Stimulated activated CD8-positive, alpha-beta memory T cell treated with anti-CD3 and anti-CD28 coated beads, Interleukin-7, amount 100 ng/mL, for 1 hour (primary cell): ENCODE measurements at places on chromosomes 6 and 20.

DNA sequence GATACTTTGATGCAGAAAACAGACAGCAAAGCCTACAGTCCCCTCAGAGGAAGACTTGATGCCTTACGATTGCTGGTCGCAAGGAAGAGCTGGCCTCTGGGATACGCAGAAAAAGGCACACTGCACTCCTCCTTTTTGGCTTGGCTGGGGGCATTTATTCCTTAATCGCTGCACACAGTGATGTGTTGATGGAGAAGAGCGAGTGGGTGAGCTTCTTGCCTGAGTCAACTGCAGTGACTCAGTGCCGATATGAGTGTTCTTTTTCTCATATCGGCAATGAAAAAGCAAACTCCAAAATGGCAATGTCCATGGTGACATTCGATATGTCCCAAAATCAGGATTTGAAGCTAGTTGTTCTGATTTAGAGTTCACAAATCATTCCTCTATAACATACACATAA is 794.8 kb downstream of the HACE1 start:
- DNase-seq, result no peak

- DNase-seq, result no peak
These were observed 60.8 kb downstream of the FAM83B start for GRCh38 chr6:54907355-54907754.

- no peak for DNase-seq
These were observed 46.2 kb upstream of the BCLAF1 start for GRCh38 chr6:136335736-136336363.

DNA sequence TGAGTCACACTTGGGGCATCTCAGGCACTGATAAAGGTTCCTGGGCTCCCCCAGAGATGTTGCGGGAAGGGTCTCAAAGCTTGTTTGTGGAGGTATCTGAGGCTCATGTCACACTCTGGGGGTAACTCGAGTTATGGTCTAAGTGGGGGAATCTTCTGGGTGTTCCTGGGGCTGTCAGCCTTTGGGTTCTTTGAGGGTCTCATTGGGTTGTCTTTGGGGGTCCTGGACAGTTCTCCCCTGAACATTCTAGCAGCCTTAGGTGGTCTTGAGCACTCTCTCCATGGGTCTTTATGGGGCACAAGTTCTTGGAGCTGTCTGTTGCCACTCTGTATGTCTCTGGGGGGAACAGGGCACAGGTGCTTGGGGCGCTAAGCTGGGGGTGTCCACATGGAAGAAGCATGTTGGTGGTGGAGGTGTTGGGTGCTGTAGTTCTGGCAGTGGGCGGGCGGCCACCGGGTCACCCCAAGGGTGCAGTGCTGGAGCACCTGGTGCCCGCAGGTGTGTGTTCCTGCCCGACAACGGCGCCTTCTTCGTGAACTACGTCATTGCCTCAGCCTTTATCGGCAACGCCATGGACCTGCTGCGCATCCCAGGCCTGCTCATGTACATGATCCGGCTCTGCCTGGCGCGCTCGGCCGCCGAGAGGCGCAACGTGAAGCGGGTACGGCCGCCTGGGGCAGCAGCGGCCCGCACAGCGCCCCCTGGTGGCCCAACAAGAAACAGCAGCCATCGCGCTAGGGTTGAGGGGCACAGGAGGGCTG is 7.1 kb upstream of the CAPN11 start:
- DNase-seq, result peak; percentile 59

- no peak for DNase-seq
These were observed 83.2 kb downstream of the CDC5L start for GRCh38 chr6:44470746-44471145.

DNA sequence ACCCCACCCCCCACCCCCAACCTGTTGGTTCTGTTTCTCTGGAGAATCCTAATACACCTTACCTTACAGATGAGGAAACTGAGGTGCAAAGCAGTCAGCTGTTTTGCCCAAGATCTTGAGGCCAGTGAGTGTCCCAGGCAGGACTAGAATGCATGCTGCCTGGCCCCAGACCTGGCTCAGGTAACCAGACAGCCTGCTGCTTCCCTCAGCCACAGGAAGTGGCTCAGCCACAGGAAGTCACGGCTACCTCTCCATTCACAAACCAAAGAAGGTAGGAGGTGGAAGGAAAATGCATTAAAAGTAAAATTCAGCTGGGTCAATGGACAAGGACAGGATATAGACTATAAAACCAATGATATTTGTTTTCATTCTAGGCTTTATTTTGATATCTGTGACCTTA is 517.6 kb downstream of the CD83 start:
- DNase-seq, result no peak

DNA sequence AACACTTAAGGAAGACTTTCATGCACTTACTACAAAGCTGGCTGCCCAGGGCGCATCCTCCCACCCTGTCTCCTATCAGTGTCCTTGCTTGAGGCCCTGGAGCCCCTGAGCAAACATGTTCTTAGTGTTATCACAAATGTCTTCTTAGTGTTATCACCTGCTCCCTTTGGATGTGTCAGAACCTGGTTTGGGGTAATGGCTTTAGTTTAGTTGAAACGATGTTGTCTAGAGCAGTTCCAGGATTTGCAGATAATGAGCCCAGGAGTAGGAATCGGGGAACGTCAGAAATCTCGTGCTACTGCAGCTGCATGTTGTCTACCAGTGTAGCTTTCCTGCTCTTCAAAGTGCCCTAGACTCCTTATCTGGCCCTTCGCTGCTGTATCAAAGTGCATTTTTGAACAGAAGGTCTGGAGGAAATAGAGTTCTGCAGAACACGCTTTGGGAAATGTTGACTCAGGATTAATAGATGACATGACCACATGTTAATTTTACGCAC is 69.6 kb downstream of the PHACTR2 start:
- no peak for DNase-seq

DNA sequence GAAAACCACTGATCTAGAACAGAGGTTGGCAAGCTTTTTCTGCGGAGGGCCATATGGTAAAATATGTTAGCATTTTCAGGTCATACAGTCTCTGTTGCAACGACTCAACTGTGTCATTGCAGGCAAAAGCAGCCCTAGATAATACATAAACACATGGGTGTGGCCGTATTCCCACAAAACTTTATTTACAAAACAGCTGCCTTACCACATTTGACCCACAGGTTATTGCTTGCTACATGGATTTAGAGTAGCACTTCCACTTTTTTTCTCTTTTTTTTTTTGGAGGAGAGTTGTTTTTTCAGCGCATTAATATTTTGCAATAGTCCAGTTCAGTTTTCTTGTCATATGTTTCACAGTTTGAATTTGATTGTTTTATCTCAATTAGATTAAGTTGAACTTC is 2.5 kb upstream of the IGF2R start:
- DNase-seq, result no peak

DNA sequence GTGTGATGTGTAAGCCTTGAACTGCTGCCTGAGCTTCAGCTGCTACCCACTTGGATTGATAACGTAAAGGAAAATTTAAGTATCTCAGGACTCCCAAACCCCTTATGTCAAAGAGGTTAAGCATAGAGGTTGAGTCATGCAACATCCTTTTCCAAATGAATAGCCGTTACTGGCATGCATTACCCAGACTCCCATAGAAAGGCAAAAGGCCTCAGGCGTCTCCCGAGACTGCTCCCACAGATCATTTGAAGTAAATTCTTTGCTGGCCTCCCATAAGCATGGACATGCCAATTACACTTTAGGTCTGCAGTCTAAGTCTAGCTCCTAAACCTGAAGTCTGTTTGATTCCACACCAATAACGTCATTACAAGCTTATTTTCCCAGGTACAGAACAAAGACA is 14.7 kb downstream of the IPCEF1 start:
- no peak for DNase-seq

DNA sequence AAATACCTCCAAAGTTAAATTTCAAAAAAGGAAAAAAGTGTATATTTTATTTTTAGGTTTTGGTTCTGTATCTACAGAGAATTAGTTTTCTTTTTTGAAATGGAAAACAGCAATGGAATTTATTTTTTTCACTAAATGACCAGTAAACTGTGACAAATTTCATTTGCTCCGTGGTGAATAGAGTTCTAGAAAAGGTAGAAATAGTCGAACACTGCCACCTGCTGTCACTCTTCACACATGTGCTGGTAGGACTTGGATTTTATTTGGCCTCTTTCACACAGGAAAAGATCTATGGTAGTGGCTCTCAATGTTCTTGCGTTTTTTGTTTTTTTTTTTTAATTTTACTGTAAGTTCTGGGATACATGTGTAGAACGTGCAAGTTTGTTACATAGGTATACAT is 312.5 kb downstream of the EYA4 start:
- no peak for DNase-seq

- no peak for DNase-seq
These were observed 75.9 kb downstream of the ATG5 start for GRCh38 chr6:106249658-106250057.

DNA sequence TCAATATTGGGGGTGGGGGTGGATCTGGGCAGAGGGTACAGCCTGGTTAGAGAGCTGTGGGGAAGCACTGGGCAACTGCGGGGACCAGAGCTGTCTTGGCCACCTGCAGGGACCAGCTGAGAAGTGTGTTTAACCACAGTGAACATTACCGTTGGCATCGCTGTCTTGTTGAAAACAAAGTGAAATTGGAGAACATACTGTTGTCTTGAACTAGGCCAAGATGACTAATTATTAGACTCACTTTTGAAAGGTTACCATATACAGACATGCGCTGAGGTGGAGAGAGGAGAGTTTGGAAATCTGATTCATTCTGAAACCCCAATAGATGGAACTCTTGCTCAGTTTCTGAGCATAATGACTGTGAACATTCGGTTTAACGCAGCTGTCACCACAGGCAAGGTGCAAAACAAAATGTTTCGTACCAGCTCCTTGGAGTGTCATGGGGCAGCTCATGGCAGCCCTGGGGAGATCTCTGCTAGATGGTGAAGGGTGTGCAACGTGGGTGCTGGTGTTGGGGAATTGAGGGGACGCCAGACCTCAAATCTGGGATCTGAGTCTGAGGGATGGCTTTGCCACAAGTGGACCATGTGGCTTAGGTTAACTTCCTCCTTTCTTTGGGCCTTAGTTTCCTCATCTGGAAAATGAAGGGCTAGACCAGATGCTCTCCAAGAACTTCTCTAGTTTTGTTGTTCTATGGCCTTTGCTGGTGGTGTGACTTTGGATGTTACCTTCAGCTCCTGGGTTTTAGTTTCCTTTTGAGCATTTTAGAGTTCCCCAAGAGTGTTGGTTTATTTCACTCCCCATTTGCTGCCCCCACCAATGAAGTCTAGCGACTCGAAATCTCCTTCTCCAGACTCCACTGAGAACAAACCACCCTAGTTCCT is 24.6 kb upstream of the GTSF1L start:
- DNase-seq, result no peak

DNA sequence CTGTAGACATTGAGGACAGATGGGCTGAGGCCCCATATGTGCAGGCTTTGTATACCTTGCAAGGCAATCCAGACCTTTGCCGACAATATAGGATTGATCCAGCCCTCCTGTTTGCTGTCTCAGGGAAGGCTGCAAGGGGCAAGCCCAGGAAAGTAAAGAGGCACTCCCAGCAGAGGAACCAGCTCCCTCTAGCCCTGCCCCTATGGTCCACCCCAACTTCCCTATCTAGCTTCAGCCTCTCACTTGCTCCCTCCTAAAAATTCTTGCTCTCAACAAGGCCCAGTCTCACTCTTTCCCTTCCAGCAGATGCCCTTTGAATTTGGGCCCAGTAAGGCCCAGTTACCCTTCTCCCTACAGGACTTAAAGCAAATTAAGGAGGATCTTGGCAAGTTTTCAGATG is 92.6 kb downstream of the JARID2 start:
- no peak for DNase-seq

- DNase-seq, result no peak
These were observed 2.7 kb downstream of the MYT1 start for GRCh38 chr20:64166721-64167615.

- no peak for DNase-seq
These were observed 626.1 kb upstream of the ID4 start for GRCh38 chr6:19210849-19211590.

DNA sequence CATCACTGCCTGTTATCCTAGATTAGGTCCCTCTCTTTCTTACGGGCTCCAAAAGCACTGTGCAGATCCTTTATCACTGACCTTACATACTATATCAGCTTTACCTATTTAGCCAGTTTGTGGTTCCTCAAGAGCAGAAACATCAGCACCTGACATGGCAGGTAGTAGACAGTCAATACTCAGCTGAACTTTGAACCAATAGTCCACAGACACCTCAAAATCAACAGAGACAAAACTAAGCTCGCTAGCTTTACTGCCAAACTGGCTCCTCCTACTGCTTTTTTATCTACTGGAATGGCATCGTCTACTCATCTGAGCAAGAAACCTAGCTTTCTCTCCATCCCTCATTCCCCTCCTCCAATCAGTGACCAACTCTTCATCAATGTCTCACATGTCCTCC is 5.6 kb downstream of the IL17A start:
- DNase-seq, result no peak

- no peak for DNase-seq
These were observed 675.2 kb upstream of the FLRT3 start for GRCh38 chr20:15012566-15012965.

GRCh38 chr6:42968126-42968701 is 7.7 kb downstream of the GNMT start:
- no peak for DNase-seq

- no peak for DNase-seq
These were observed 61.8 kb downstream of the BANF2 start for GRCh38 chr20:17761604-17762003.
